ENCODE measurements at places on chromosomes 2 and 18.

DNA sequence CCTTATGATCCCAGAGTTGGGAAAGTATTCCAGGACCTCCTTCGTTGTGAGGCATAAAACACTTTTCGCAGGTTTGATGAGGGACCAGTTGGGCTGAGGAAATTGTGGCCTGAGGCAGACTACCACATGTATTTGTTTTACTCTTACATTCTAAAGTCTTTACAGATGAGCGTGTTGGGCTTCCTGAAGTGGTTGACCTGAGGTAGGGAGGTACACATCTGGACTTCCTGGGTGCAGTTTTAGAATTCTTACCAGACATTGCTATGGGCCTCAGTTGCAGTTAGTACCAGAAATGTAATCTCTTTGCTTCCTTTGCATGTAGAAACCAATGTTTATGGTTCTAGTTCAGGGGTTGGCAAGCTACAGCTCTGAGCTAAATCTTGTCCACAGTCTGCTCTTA lies 48.7 kb downstream of the COA5 start:
- DNase-seq: no peak

- no peak for DNase-seq
These were observed 293.7 kb upstream of the HDAC4 start for GRCh38 chr2:239694487-239694886.

DNA sequence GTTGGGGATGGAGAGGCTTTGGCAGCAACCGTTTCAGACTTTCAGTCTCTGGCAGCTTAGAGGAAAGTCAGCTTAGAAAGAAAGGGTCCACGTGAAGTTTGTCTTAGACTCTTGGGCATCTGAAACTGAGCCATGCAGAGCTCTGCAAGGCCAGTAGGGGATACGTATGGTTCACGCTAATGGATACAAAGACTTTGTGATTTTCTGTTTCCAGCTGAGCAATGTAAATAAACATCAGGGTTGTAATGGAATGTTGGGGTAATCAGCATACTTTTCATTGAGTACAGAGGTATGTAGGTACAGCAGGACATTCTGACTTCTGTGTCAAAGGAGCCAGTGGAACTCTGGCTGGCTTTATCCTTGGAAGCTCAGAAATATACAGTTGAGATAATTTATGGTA lies 31.0 kb downstream of the RALB start:
- no peak for DNase-seq

GRCh38 chr2:217165547-217165946 lies 305.7 kb upstream of the TNP1 start:
- no peak for DNase-seq

DNA sequence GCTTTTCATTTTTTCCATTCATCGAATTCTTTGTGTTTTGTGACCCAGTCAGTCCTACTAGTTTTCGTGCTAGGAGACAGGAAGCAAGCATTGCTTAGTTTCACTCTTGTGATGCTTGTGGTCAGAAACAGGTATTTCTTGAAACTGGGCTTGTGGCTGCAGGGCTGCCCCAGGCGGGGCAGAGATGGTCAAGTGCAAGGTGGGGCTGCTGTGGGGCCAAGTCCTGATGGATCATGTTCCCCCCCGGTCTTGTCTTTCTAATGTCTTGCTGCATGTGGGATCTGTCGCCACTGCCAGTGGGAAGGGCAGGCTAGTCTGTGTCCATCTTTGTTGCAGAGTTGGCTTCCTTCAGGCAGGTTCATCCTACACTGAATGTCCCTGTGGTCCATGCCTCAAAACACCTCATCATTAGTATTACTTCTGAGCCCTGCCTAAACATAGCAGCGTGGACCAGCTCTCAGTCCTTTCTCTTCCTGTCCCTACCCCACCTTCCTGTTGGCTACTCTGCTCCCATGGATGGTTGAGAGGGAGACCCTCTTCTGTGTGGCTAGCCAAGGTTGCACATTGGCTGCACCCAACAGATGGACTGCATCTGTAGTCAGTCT lies 38.7 kb downstream of the INPP4A start:
- DNase-seq: no peak

GRCh38 chr2:151280271-151280670 lies 9.2 kb downstream of the NMI start:
- DNase-seq: no peak

DNA sequence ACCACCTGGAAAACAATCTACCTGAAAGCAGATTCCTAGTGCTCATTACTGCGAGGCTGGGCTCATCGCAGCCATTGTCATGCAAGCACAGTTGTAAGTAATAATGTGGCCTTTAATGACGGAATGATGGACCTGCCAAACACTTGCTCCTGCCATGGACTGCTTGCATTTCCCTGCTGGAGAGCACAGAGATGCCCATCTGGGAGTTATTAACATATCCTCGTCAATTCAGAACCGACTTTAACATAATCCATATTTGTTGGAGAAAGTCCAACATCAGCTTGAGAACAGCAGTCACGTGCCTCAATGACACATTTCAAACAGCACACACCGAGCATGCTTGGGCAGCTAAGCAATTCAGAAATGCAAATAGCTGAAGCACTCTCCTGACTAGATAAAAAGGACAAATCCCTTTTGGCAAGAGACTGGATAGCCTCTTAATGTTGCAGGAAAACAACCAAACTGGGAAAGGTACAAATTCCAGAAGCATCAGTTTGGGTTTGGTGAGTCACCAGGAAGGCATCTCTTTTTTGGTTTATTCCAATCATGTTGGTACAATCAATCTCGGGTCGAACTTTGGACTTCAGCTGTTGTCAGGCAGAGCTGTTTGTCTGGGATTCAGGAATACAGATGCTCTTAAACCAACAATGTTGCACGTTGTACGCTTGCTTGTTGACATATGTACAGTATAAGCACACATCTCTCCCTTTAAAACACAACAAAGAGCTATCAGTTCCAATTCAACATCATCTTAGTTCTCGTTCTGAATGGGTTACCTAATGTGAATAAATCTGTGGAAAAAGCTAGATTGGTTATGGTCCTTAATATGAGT lies 395.8 kb downstream of the LNPK start:
- DNase-seq: peak; percentile 1

- DNase-seq: no peak
These were observed 818.6 kb downstream of the EPHA4 start for GRCh38 chr2:220753486-220753885.

- peak; percentile 29 for DNase-seq
These were observed 87.3 kb downstream of the ACTR2 start for GRCh38 chr2:65314801-65315441.

GRCh38 chr2:195763866-195764265 lies 106.8 kb downstream of the SLC39A10 start:
- DNase-seq: no peak

DNA sequence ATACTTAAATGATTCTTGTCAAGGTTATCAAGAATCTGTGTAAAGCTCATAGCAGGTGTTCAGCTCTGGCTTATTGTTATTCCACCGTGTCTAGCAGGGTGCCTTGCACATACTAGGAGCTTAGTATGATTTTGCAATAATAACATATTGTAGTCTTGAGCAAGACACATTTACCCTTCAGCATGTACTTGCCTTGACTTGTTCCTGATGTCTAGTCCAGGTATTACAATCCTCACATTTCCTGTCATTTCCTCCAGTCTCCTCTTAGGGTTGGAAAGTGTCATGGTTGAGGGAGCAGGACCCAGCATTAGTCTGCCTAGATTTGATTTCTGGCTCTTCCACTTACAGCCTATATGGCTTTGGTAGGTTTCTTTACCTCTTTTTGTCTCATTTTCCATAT lies 246.1 kb downstream of the RAD51AP2 start:
- peak; percentile 78 for DNase-seq

- DNase-seq: no peak
These were observed 69.9 kb downstream of the TMEM247 start for GRCh38 chr2:46549166-46549844.

DNA sequence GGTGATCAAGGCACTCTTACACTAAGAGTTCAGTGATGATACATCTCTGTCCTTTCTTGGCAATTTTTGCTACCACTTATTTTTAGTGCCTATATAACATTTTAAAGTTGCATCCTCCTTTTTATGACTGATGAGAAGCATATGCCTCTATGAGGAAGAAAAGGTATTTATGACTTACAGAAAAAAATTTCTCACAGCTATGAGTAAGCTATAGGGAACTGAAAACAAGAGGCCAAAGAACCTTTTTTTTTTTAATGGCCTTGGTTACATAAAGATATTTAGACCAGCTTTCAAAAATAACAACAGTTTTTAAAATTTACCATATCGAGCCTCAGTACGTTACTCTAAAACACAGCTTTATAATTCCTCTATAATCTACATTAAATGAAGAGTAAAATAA lies 21.3 kb downstream of the MBD5 start:
- DNase-seq: no peak

DNA sequence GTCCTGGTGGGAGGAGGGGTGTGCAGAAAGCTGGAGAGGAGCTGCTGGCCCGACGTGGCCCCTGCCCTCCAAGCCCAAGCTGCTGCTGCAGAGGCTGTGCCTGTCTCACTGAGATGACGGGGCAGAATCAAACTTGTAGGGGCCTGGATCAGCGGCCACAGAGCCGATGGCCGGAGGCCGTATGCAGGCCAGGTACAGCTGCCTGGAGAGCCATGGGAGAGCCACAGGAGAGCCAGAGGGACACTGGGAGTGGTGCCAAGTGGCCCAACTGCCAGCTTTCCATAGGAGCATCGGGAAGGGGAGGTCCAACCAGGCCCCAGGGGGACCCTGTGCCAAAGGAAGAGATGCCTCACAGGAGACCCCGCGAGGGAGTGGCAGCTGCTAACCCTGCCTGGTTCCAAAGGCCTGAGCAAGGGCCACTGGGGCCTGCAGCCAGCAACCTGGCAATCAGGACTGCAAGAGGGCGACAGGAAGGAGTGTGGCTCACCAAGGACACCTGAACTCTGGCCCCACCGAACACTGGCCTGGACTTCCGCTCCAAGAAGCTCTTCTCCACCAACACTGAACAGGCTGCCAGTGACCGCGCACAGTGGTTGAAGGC lies 70.7 kb downstream of the HDAC4 start:
- DNase-seq: no peak

GRCh38 chr2:176729706-176730569 lies 460.7 kb downstream of the MTX2 start:
- DNase-seq: peak; percentile 81

DNA sequence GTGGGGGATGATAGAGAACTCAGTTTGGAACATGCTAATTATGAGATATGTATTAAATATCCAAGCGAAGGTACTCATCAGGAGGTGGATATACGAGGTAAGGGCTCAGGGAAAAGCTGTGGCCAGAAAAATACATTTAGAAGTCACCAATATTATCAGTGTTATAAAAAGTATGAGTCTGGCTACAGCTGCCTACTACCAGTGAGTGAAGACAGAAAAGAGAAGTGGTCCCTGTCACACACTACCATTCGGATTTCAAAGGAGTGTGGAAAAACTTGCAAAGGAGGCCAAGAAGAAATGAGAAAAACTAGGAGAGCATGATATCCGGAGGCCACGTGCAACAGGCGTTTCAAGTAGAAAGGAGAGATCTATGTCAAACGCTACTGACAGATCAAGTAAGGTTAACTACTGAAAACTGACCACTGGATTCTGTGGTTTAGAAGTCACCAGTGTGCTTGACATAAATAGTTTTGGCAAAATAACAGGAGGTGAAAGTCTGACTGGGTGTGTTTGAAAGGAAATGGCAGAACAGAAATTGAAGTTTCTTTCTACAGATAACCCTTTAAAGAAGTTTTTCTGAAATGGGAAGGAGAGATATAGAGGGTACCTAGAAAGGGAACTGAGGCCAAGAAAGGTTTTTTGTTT lies 118.7 kb upstream of the DNMT3A start:
- DNase-seq: no peak

DNA sequence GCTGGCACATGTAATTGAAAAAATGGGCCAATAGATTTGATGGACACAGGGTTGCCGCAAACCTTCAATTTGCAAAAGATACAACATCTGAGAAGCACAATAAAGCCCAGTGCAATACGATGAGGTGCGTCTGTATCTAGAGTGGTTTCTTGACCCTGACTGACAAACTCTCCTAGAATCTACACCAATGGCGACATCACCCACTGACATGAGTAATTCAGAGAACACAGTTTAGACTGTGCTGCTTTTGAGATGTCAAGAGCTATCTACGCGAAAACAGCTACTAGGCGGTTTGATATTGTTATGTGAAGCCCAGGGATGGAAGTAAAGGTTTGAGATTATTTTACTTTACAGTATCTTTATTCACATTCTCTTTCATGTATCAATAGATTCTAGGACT lies 104.9 kb downstream of the EIPR1 start:
- no peak for DNase-seq

DNA sequence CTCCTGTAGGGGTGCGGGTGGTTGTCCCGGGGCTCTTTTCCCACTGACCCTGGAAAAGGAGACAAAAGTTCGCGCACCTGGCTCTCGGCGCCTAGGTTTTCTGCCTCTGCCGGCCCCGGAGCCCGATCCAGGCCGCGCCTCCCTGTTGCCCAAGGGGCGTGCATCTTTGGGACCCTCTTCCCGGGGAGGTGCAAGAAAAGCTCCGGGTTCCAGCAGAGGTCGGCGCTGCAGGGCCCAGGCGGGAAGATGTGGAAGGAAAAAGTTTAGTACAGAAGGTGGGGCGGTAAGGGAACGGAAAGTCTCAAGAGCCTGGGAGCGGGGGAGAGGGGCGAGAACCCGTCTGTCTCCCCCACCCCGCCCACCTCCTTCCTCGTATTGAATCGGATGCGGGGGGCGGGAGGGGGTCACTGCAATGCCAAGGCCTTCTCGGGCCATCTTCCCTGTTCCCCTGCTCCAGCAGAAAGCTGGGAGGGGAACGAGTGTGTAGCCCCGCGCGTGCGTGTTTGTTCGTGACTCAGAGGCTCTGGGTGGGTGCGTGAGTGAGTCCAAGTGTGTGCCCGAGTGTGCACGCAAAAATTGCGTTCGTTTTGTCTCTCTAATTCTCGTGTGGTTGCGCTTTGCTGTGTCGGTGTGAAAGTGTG lies 6.3 kb upstream of the EN1 start:
- DNase-seq: no peak

DNA sequence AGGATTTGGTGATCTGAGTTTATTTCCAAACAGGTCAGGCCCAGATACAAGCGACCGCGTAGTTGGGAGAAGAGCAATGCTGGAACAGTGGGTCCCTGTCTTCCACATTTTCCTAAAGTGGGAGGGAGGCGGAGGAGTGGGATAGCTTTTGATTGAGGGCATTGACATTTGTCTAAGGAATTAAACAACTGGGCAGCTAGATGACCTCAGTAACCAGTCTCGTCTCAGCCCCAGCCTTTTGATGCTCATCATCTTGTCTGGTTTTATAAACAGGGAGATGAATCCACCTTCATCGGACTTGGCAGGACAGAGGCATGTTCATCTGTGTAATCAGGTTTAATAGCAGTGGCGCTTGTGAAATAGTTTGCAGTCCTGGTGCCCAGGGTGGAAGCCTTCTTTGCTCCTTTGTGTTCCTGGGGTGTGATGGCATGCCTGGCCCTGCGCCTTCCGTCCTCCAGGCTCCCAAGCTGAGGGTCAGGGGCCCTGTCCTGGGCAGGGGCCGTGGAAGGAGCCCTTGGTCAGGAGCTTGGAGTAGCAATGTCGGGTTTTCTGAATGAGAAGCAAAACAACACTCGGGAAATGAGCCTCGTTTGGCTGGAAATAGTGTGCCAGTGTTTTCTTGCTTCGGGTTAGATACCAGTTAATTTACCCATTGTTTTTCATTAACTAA lies 193.8 kb downstream of the FAM210A start:
- no peak for DNase-seq
